ENCODE measurements at places on chromosomes 7 and 10. TPM values are rescaled to one million over a fixed set of nuclear protein-coding genes. Genes with fewer than 3 reads are reported as not detected.

Gene KCP
- 0.03 TPM for total RNA-seq

Gene PRKG1
- 4.6 TPM for total RNA-seq

Gene VAX1
- total RNA-seq: 1.3 TPM

Gene GPNMB
- 1,248 TPM for total RNA-seq

Gene BAIAP2L1
- 18.1 TPM for total RNA-seq

Gene FGFR2
- total RNA-seq: 0.21 TPM

Gene AGBL3
- 0.90 TPM for total RNA-seq

Gene MKI67
- 21.6 TPM for total RNA-seq

Gene EPHB6
- 0.59 TPM for total RNA-seq

Gene FAM237B
- not detected for total RNA-seq

Gene NKX2-3
- total RNA-seq: 0.19 TPM

Gene SRI
- total RNA-seq: 195 TPM

Gene COL17A1
- total RNA-seq: 0.45 TPM

Gene TMEM184A
- total RNA-seq: 0.19 TPM

Gene PPP1R3A
- total RNA-seq: not detected

Gene ZP3
- total RNA-seq: 5.0 TPM

Gene LIPM
- not detected for total RNA-seq

Gene SH2B2
- 2.5 TPM for total RNA-seq

Gene MAGI2
- 2.0 TPM for total RNA-seq

Gene LIPJ
- not detected for total RNA-seq

Gene LRRC4
- not detected for total RNA-seq

Gene WEE2
- not detected for total RNA-seq

Gene PRXL2A
- total RNA-seq: 113 TPM

Gene TRIM74
- total RNA-seq: not detected

Gene AGR2
- total RNA-seq: not detected

Gene RBP3
- total RNA-seq: not detected

Gene PLPP4
- total RNA-seq: 4.0 TPM

Gene NACAD
- total RNA-seq: 0.16 TPM

Gene ACSM6
- not detected for total RNA-seq

Gene IFIT1B
- not detected for total RNA-seq

Gene IGFBP1
- total RNA-seq: not detected

Gene WIPF3
- 4.1 TPM for total RNA-seq

Gene INHBA
- total RNA-seq: 0.05 TPM

Gene KAZALD1
- total RNA-seq: 2.3 TPM

Gene ZNF425
- total RNA-seq: 1.7 TPM

Gene CYP3A5
- total RNA-seq: not detected
